ENCODE measurements at places on chromosomes 7 and 10.

- DNase-seq, result no peak
These were observed 158.7 kb upstream of the LANCL2 start for GRCh38 chr7:55206235-55207029.

DNA sequence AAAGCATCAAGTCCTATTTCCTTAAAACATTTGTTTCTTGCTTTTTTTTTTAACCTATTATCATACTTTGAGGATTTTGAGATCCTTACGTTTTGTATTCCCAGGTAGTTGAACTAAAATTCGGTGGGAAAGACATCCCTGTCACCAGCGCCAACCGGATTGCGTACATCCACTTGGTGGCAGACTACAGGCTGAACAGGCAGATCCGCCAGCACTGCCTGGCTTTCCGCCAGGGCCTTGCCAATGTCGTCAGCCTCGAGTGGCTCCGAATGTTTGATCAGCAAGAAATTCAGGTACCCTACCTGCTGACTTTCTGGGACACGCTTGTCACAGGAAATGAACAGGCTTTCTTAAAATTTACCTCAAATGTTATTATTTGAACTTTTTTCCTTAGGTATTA lies 83.0 kb upstream of the DNAJB6 start:
- DNase-seq, result no peak

DNA sequence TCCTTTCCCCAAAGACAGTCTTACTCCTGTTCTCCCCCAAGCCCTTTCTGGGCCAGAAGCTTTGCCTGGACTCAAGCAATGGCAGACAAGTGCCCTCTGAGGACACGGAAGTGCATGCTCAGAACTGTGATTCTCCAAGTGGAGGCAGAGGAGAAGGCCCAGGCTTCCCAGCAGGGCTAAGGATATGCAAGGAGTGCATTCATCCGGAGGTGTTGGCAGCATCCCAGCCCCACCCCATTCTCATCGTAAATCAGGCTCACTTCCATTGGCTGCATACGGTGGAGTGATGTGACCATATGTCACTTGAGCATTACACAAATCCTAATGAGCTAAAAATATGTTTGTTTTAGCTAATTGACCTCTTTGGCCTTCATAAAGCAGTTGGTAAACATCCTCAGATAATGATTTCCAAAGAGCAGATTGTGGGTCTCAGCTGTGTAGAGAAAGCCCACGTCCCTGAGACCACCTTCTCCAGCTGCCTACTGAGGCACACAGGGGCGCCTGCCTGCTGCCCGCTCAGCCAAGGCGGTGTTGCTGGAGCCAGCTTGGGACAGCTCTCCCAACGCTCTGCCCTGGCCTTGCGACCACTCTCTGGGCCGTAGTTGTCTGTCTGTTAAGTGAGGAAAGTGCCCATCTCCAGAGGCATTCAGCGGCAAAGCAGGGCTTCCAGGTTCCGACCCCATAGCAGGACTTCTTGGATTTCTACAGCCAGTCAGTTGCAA lies 1.4 kb upstream of the RBP3 start:
- DNase-seq, result no peak

DNA sequence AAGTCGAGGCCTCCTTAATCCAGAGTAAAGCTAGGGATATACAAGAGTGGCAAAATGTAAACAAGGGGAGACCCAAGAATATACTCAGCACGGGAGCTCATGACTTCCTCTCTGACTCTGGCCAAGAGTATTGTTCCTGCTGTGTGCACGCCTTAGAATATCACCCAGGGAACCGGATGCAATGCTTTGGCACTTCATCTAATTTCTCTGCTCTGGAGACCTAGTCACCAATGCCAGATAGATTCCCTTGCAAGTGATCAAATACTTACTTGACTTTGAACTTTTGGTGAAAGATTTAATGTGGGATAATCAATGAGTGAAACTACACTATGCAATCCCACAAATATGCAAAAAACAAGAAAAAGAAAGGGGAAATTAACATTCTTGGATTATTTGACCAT lies 695.5 kb downstream of the INHBA start:
- no peak for DNase-seq

DNA sequence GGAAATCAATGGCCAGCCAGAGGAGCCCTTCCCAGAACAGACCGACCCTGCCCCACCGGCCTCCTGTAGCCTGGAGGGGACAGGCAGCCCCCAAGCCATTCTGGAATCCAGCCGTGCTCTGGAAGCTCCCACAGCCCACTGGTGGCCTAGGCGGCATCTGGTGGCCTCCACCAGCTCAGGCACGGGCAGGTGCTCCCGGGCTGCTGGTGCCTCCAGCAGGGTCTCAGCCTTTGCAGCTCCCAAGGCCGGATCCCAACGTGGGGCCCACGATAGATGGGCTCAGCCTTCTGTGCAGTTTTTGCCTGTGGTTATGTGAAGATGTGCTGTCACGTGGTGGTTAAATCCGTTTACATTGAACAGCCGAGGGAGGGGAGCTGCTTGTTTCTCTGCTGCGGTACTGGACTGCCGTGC lies 44.4 kb downstream of the JAKMIP3 start:
- no peak for DNase-seq

DNA sequence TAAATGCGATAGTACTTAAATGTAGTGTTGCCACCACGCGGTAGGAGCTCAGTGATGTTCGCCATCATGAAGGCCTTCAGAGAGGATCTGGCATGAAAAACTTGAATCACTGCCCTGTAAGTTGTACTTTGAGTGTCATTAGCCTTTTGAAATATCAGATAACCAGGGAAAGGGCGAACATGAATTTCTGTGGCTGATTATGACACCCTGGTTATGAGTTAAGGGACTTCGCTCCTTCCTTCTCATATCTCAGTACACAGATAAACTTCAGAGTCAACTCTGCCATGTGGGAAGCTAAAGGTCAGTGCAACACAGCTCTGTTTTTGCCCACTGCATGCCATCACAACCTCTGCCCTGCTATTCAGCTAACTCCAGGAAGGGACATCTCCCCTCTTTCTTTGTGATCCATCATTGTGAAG lies 8.9 kb upstream of the ACSL5 start:
- DNase-seq, result no peak

GRCh38 chr7:157461573-157462418 lies 125.0 kb downstream of the DNAJB6 start:
- DNase-seq, result no peak

DNA sequence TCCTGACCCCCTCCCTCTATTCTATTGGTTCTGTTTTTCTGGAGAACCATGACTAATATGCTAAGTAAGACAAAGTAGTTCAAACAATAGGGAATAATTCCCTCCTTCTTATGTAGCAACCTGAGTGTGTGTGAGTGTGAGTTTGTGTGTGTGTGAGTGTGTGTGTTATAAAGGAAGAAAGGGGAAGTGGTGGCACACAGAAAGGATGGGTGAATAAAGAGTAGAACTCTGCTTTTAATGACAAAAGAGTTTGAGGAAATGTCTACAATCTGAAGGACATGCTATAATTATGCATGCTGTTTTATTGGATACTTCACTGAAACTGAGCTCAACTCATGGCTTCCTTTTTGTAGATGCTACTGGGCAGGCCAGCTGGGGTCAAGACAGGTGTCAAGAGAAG lies 489.5 kb downstream of the REEP3 start:
- DNase-seq, result no peak

GRCh38 chr7:132255898-132256297 lies 320.4 kb downstream of the PLXNA4 start:
- no peak for DNase-seq

DNA sequence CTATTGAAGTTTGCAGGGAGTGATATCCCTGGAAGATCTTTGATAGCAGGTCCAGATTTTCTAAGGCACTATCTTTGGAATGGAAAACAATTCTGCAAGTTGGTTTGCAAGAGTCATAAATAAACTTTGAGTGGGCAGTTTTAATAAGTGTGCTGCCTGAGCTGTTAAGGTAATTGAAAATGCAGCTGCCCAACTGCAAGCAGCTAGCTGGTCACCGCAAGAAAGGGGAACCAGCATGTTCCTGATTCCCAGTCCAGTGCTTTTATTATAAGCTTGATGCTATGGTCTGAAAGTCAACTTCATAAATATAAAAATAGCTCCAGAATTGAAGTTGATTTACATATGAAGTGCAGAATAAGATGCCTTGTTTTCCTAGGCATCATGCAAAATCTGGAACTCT lies 308.4 kb downstream of the ZNF248 start:
- no peak for DNase-seq

- DNase-seq, result no peak
These were observed 183.4 kb upstream of the TCF7L2 start for GRCh38 chr10:112766636-112767035.
